ENCODE measurements at places on chromosomes 13 and 19. TPM values are rescaled to one million over a fixed set of nuclear protein-coding genes. Genes with fewer than 3 reads are reported as not detected.
A peak's percentile ranks its signal among the peaks of the same experiment; 100 is the strongest.

HSPB6 gene
- 185 TPM for total RNA-seq

DNA sequence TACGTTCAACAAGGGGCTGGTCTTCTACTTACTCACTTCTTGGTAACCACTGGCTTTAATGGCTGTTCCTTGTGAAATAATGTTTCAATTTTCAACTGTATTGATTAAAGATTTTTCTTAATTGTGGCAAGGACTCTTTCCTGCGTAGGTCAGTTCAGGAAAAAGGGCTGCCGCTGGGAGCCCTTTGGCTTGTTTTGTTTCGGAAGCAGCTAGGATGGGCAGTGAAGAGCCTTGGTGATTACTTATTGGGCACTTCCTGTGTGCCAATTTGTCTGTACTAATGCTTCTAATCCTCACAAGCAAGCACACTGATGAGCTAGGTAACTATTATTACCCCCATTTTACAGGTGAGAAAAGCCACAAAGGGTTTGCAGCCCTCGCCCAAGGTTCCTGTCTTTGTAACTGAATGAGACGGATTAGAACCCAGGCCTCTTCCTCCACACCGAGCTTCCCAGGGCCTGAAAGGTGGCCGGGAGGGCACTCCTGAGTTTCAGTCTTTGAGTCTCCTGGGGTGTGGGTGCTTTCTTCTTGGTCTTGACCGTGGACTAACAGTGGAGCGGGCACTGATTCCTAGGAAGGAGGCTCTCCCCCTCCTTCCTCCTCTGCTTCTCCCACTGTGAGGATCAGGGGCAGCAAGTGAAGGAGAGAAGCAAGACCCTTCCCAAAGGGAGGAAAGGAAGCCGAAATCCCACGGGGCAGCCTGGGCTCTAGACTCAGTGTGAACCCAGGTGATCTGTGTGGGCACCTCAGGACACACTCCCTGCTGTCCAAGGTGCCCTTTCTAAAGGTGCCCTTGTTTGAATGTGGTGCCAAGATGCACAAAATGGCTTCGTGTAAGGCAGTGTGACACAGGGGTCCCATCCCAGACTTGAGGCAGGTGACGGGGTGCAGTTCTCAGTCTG, 3.7 kb downstream of the COL4A2 start:
- DNase-seq, result no peak

SHC2 gene
- 30.3 TPM for total RNA-seq

EEF1AKMT1 gene
- not detected for total RNA-seq

- DNase-seq, result no peak
Measured at GRCh38 chr13:62524061-62524460, 1108.4 kb upstream of the PCDH20 start.

- no peak for DNase-seq
Measured at GRCh38 chr13:35930665-35931631, 200.2 kb downstream of the DCLK1 start.

GRCh38 chr13:43529796-43530195, 257.0 kb downstream of the ENOX1 start:
- no peak for DNase-seq

GJB6 gene
- not detected for total RNA-seq

LYPD3 gene
- 2.2 TPM for total RNA-seq

DNA sequence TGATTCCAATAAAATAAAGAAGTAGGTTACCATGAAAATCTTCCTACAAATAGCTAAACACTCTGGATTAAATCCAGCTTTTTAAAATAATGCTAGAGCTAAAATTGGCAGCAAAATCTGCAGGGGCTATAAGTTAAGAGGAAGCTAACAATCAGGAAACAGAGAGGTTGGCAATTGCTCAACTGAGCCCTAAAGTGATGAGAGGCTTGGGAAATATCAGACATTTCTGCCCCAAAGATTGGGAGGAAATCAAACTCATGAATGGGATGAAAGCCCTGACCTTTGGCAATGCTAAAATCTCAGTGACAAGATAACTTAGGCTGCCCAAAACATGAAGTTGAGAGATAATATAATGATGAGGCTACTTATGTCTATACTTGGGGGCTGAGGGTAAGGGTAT, 1437.9 kb downstream of the EFNB2 start:
- no peak for DNase-seq

FARP1 gene
- total RNA-seq, result 32.8 TPM

GRCh38 chr19:1103132-1103707, 574 bp upstream of the GPX4 start:
- no peak for DNase-seq

KIR2DL4 gene
- 2.1 TPM for total RNA-seq

DNA sequence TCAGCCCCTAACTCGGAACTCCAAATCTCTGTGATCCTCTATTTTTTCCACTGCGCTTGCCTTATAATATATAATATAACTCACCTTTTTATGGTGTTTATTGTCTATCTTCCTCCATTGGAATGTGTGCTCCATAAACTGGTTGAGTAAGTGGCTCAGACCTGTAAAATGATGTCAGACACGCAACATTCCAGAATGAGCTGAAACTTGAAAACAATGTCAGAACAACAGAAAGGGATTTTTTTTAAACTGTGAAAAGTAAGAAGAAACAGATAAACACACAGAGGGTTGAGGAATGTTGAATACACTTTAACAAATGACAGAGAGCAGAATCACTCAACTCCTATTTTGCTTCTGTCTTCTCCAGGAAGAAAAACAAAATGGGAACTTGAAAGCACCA, 19.1 kb upstream of the FAM216B start:
- DNase-seq, result no peak

GRCh38 chr13:112877976-112878955, 90.7 kb upstream of the MCF2L start:
- no peak for DNase-seq

DNA sequence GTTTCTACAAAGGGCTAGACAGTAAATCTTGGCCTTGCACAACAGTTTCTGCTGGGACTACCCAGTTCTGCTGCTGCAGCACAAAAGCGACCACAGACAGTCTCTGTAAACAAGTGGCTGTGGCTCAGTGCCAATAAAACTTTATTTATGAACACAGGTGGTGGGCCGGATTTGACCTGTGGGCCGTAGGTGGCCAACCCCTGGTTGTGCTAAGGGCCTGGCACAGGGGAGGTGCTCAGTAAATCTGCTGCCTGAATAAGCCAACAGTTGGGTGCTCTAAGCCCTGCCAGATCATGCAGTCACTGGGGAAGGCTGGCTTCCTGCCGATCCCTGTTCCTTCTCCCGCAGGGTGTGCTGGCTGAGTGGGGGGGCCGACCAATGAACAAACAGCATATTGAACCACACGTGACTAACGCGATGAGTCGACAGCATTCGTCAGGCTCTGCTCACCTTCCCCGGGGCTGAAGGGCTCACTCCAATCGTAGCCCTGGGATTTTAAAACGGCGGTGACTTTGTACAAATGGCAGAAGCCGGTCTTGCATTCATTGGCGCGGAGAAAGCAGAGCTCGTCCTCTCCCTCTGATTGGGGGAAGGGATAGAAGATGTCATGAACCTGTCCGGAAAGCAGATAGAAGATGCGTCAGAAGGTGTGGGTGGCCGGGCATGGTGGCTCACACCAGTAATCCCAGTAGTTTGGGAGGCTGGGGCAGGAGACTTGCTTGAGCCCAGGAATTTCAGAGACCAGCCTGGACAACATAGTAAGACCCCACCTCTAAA, 24.3 kb upstream of the MYDGF start:
- peak; percentile 46 for DNase-seq

DNA sequence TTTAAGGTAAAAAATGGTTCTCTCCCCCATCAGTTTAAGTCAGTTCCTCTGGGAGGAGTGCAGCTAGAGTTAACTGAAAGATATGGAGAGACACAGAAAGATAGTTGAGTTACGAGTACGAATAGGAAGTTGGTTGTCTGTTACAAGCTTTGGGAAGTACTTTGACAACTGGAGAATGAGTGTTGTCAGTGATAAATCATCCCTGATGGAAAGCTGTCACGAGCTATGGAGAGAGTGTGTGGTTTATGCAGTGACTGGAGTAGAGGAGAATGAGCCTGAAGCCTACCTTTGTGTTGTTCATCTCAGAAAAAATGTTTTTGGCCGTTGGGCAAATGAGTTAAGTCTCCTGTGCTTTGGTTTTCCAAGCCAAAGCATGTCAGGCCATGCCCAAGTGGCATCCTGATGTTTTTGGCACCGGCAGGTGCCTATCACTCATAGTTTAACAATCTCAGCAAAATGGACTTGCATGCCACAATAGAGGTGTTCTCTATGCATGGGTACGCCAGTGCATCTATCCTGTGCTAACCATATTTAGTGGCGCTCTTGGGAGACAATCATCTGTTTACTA, 350.2 kb downstream of the IRS2 start:
- DNase-seq, result no peak

- no peak for DNase-seq
Measured at GRCh38 chr13:22018076-22018835, 347.4 kb downstream of the FGF9 start.

DNA sequence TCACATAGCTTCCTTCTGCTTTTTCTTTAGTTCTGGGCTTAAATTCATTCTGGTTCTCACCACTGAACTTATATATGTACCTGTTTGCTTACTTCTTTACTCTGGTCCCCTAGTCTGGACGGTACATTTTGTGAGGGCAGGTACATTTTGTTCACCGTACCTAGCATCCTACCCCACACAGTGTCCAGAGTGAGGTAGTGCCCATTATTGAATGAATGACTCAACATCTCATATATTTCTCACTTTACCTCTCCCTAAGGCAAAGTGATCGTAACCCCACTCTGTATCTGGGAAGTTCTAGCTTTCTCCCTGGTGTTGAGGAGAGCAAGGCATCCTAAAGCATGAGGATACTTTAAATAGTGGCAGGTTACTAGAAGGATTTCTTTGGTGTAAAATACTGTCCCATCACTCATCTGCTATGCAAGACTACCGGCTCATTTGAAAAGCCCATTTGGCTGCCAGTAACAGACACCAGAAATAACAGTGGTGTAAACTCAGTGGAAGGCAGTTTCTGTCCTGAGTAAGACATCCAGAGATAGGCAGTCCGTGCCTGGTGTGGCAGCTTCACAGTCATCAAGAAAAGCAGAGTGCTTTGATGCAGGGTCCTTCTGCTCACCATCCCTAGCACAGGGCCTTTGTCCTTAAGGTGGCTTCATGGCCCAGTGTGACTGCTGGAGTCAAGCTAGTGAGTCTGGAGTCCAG, 111.8 kb downstream of the SIPA1L3 start:
- DNase-seq, result no peak

GRCh38 chr13:25215253-25215575, 43.1 kb upstream of the AMER2 start:
- DNase-seq, result no peak

MTUS2 gene
- 0.20 TPM for total RNA-seq

GRCh38 chr19:5585461-5586299, 17.9 kb upstream of the TINCR start:
- DNase-seq, result no peak

- DNase-seq, result no peak
Measured at GRCh38 chr13:73074014-73074413, 15.2 kb downstream of the KLF5 start.

DNA sequence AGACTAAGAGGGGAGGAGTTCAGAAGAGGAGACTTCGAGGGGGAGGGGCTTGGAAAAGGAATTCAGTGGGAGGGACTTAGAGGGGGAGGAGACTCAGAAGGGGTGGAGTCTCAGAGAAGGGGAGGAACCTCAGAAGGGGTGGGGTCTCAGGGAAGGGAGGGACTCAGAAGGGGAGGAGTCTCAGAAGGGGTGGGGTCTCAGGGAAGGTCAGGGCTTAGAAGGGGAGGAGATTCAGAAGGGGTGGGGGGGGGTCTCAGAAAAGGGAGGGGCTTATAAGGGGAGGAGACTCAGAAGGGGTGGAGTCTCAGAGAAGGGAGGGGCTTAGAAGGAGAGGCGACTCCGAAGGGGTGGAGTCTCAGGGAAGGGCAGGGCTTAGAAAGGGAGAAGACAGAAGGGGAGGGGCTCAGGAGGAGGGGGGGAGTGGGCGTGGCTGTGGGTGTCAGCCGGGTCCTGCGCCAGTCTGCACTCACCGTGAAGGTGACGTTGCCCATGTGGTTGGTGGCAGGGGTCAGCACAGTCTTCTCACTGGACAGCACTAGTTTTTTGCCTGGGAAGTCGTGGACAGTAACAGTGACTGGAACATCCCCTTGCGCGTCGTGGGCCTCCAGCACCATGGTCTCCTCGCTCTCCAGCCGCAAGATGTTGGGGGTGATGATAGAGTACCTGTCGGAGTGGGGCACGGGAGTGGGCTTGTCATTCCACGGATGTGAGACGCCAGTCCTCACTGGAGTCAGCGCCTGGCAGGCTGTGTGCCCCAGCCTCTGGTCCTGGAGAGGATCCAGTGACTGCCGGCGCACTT, 1.5 kb downstream of the C3 start:
- no peak for DNase-seq

SPRY2 gene
- 21.1 TPM for total RNA-seq

Data from transverse colon (tissue), 4 donors.